ENCODE measurements at places on chromosomes 1 and 21.

DNA sequence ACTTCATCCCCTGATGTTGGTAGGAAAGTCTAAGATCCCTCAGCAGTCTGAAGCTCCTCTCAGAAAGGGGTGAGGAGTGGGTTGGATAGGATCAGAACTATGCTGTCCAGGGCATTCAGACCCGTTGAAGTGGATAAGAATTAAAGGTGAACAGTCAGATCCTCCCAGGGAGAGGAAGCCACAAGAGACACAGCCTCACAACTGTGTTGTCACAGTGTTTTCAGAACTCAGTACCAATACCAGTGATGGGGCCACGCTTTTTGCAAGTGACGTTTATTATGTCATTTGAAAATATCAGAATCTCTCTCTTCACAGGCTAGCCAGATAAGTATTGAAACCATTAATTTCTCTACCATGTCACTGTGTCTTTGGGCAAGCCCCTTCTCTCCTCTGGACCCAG, 15.4 kb upstream of the EPS15 start:
- DNase-seq: no peak

- DNase-seq: no peak
Observed at GRCh38 chr1:3312898-3313575, 141.4 kb upstream of the ARHGEF16 start.

- DNase-seq: no peak
Observed at GRCh38 chr21:18646116-18646515, 242.5 kb upstream of the TMPRSS15 start.

DNA sequence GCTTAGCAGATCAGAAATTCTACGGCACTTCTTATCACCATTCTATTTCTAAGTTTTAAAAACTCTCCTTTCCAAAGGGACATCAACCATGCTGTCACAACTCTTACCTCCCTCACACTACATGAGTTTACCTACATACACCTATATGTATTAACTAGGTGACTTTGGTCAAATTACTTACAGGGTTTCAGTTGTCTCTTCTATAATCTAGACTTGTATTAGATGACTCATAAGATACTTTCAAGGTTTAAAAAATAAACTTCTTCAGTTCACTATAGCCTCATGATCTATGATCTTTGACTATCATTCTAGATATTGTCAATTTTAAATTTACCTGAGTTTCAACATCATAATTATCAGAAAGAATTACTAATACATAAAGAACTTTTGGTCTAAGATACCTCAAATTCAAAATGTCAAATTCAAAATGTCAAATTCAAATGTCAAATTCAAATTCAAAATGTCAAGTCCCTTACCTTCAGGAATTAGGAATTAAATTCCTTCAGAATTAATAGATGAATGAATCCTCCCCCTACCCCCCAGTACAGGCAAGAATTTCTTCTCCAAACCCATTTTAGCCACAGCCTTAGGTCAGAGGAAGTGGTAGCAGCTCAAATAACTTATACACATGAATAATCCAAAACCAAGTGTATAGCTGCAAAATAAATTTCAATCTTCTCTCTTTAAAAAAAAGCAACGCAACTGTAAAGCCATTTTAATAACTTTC, 31.1 kb downstream of the OTUD7B start:
- no peak for DNase-seq

GRCh38 chr1:25204797-25205480, 27.4 kb downstream of the SYF2 start:
- peak; percentile 65 for DNase-seq

- DNase-seq: no peak
Observed at GRCh38 chr1:115495111-115495510, 146.7 kb upstream of the VANGL1 start.

DNA sequence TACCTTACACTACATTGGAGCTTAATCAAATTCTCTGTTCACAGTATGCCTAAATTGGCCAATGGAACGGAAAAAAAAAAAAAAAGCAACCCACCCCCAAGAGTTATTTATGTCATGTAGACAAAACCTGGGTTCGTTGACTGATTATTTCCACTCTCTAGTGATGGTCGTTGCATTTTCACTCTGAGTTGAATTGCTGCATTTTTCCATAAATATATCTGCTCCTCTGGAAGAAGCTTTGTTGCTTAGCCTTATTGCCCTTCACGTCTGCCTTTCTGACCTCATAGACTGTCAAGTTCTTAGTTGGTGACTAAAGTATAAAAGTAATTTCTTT, 90.2 kb upstream of the RUNX1 start:
- DNase-seq: peak; percentile 24

DNA sequence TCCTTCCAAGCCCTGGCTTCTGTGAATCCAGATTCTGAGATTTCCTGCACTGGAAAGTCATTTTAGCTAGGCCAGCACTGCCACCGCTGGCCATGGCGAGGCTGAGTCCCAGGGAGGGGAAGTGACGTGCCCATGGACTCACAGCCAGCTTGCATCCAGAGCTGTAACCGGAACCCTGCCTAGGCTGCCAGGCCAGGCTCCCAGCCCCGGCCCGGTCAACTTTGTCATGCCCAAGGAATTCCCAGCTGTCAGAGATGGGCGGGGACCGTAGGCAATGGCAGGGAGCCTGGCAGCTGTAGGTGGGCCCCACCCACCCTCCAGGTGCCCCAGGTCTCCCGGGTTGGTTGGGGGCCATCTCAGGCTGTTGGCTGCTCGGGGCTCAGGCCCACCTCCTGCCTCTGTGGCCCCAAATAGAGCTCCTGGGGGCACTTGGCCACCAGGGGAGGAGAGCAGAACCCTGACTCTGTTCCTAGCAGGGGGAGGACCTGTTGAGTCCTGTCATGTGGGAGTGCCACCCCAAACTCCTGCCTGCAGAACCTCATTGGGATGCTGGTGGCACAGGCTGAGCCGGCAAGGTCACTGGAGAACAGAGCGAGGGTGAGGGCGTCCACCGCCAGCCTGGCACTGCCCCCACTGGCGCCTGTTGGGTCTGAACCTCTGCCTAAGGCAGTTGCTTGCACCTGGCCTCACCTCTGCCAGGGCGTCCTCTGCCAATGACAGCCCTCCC, 57.8 kb downstream of the FOXO6 start:
- no peak for DNase-seq

GRCh38 chr1:57340334-57341070, 83.4 kb downstream of the DAB1 start:
- no peak for DNase-seq

DNA sequence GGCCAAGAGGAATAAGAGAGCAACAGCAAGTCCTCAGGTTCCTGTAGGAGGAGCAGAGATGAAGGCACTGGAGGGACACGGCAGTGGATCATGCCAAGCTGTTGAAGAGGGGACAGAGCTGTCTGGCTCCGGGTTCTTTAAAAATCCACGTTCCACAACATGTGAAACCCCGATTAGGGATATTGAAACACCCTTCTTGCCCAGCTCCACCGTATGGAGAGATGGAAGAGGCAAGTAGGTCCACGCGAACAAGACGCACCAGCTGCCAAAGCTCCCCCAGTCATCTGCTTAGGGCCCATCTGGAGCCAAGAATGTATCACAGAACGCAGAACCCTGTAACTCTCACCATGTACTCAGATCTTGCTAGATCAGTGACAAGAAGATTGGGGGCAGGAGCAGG, 3.9 kb downstream of the C1orf198 start:
- DNase-seq: no peak

DNA sequence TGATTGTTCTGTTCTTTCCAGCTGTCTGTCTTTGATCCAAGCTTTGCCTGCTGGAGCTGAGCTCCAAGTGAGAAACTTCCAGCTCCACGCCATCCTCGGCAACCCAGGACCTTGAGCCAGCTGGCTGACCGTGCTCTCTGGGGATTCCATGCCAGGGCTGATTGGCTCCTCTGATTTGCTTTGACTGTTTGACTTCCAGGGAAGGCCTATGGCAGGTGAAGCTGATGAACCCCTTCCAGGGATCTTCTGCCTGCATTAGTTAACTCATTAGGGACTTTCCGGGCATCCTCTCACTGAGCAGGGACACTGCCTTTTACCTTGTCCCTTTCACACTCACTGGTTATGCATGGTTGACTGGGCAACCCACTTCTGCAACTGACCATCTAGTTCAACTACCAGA, 406.1 kb downstream of the RPS6KC1 start:
- no peak for DNase-seq

DNA sequence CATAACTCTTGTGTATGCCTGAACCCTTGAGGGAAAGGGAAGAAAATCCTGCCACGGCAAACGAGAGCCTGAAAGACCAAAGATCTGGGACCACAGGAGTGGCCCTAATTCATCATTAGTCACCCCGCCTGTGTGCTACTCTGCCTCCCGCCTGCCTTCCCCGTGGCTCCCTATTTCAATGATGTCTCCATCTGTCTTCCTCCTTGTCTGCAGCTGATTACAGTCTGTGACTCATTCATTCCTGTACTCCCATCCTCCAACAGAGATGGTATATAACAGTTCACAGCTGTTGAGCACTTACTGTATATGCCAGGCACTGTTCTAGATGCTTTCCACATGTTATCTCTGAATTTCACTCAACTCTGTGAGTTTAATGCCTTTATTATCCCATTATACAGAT, 96.6 kb downstream of the SEC16B start:
- DNase-seq: no peak

- no peak for DNase-seq
Observed at GRCh38 chr1:172790245-172790644, 131.3 kb downstream of the FASLG start.

DNA sequence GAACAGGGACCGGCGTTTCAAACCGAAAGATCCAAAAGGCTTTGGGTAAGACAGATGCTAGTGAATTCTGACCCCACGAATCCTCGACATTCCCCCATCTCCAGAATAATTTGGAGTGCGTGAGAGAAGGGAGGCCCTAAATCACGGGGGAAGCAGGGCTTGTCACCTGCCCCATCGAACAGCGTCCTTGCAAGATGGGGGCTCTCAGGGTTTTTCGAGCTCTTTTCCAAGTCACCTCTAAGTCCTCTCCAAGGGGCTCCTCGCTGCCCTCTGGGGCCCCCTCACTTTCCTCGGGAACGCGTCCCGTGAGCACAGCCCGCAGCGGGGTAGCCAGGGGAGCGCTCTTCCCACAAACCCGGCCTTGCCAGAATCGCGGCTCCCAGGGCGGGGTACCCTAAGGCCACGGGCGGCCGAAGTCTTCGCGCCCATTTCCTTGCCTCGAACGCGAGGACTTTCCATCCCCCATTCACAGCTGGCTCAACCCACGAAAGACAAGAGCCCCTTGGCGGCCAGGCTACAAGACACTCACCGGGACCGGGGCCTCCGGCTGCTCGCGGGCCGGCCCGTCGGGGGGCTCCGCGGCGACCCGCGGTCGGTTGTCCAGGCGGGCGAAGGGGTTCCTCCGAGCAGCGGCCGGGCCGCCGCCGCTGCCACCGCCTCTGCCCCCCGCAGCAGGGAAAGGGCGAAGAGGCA, 546 bp downstream of the DONSON start:
- peak; percentile 48 for DNase-seq

GRCh38 chr1:230622151-230622550, 20.1 kb upstream of the COG2 start:
- DNase-seq: no peak
